IPS DF 6.9 (cell line): ENCODE measurements at places on chromosomes 12 and 14.

GRCh38 chr14:30658645-30659044 is 36.5 kb downstream of the SCFD1 start:
- DNase-seq = no peak

DNA sequence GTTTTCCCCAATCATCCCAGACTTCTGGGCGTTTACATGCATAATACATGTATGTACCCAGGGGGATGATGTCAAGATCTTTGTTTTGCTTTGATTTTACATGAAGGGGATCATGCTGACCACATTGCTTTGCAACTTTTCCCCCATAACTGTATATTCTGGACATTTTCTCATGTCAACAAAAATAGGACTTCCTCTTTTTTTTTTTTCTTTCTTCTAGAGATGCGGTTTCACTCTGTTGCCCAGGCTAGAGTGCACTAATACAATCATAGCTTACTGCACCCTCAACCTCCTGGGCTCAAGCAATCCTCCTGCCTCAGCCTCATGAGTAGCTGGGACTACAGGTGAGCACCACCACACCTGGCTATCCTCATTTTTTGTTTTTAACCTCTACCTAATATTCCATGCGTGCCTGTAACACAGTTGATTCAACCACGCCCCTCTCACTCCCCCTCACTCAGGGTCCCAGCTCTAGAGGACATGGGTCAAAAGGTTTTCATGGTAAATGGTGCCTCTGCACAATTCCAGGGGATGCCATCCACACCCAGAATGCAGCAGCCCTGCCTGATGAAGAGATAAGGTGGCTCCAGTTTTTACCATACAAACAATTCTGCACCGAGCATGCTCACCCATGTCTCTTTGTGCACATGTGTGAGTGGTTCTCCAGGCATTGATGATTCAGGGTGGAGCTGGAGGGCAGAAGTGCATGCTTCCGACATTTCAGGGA is 32.0 kb upstream of the CIPC start:
- no peak for DNase-seq

GRCh38 chr12:76272287-76272686 is 75.9 kb downstream of the BBS10 start:
- no peak for DNase-seq

DNA sequence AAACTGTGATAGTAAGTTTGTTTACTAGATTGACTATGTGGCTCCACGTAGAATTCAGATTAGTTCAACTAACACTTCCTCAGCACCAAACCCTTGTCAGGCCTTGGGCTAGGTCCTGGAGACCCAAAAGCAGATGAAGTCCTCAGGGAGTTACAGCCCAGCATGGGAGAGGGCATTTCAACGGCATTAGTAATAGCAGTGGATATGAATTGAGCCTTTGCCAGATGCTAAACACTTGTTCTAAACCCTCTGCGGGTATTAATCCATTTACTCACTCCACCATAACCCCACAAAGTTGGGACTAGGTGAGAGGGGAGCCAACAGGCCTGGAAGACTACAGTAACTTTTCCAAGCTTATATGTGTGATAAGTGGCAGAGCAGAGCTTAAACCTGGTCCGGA is 714.6 kb downstream of the DIO2 start:
- no peak for DNase-seq

DNA sequence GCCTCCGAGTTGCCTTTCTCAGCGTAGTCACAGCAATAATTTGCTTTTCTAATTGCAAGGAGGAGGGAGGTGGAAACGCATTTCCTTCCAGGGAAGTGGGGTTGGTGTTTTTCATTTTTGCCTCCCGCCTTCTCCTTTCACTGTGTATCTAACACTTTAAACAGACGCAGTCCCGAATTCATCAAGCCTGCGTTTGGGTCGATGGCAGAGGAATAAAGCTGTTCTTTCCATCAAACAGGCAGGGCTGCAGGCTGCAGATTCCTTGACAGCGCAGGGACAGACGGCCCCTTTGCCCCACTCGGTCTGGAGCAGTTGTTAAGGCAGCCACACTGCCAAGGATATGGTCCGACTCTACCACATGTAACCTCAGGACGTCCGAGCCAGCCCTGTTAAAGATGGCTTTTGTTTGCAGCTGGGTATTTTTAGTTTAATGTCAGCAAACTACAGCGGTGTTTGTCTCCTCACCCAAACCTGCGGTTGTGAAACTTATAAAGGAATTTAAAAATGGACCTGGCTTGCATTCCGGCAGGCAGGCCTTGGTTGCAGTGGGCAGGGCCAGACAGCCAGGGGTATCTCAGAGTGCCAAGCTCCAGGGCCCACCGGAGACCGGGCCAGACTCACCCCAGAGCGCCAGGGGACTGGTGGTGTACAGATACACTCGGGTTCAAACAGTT is 2.1 kb downstream of the CHST11 start:
- DNase-seq = no peak

DNA sequence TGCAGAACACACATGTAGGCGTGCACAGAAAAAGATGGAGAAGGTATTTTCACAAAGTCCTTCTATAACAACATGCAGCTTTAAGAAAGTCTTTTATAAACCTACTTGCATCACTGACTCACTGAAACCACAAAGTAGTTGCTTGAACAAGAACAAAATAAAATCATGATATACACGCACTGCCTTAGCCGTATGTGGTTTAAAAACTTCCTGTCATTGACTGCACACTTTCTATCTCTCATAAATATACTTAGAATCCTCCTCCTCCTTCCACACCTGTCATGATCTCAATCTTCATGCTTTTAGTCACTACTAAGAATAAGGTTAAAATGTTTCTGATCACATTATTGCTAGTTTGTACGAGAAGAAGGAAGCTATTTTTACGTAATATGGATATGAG is 31.8 kb upstream of the RAD51AP1 start:
- no peak for DNase-seq

GRCh38 chr12:21984375-21984774 is 43.1 kb upstream of the ABCC9 start:
- DNase-seq = no peak

- DNase-seq = no peak
Measured at GRCh38 chr12:18079541-18080246, 10.3 kb downstream of the RERGL start.
